Omental fat pad (tissue), 4 donors: ENCODE measurements at places on chromosomes 11 and 22. TPM values are rescaled to one million over a fixed set of nuclear protein-coding genes. Genes with fewer than 3 reads are reported as not detected.

- no peak for DNase-seq
Measured at GRCh38 chr11:47495856-47496217, 46.9 kb upstream of the RAPSN start.

- DNase-seq = no peak
Measured at GRCh38 chr22:31284281-31285155, 7.8 kb downstream of the PIK3IP1 start.

GRCh38 chr22:39537975-39538374, 5.4 kb upstream of the RPS19BP1 start:
- DNase-seq = no peak

DNA sequence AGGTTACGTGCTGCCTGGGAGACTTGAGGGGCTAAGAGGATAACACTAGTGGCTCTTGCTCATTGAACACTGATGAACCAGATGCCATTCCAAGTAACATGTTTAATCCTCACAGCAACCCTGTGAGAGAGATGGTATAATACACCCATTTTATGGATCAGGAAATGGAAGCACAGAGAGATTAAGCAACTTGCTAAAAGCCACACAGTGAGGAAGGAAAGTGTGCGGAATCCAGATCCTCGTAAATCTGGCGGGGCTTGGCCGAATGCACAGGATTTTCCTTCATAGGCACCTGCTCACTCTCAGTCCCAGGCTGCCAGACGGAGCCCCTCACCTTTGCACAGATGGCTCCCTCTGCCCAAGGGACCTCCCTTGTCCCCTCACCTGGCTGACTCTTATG, 7.7 kb upstream of the FOSL1 start:
- no peak for DNase-seq

DNA sequence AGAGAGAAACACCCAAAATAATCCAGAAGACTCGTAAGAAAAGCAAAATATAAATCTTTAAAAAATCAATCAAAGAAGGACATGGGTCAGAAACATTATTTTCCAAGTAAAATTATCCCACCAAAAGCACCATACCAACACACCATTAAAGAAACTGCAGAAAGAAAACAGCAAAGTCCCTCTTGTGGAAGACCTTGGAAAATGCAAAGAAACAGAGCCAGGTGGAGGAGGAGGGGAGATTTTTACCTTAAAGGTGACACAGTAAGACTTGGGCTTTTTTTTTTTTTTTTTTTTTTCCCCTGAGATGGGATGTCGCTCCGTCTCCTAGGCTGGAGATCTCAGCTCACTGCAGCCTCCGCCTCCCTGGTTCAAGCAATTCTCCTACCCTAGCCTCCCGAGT, 123.8 kb downstream of the LARGE1 start:
- no peak for DNase-seq

- no peak for DNase-seq
Measured at GRCh38 chr11:35343033-35343598, 76.2 kb downstream of the SLC1A2 start.

- no peak for DNase-seq
Measured at GRCh38 chr22:33272871-33273270, 214.7 kb upstream of the SYN3 start.

DNA sequence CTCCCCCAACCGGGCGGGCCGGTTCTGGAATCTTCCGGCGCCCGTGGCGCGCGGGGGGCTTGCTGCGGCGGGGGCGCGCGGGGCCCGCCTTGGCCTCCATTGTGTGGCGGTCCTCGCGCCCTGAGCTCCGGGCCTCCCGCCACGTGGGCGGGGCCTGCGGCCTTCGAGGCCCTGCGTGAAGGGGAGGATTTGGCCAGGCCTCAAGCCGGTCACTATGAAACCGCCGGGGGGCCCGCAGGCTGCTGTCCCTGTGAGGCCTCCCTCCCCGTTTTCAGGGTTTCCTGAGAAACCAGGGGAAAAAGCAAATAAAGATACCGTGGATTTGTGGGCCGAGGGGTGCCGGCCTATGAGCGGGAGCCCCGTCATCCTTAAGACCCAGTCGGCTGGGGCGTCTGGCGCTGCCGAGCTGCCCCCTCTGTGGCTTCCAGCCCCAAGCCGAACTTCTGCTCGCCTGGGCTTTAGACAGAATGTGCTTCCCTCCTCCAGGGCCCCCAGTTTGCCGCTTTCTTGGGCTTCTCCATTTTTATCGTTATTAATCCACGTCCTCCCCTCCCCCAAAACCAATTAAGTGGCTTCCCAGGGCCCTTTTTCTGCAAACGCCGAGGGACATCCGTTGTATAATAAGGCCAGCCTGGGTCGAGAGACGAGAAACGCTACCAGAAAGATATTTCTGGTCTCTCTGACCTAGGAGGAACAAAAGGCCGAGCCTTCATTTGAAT, 602 bp downstream of the EWSR1 start:
- no peak for DNase-seq

GRCh38 chr22:29306835-29307595, 565 bp downstream of the GAS2L1 start:
- no peak for DNase-seq

DNA sequence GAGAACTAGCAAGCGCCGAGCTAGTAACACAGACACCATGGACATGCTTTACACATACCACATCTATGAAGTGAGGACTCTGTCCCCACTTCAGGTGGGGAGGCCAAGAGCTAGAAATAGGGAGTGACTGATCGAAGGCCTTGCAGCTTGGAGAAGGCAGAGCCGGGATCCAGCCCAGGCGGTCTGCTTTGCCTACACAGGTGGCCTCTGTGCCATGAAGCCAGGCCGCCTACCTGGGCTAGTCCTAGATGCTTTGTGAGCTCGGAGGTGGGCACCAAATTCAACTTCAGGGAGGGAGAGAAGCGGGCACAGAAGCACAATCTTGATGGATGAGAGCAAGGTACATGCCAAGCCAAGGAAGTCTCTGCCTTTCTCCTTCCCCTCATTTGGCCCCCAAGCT, 117.2 kb downstream of the TIMP3 start:
- DNase-seq = no peak

- no peak for DNase-seq
Measured at GRCh38 chr22:30087611-30088010, 7.3 kb downstream of the HORMAD2 start.

GRCh38 chr22:31575190-31575589, 78.9 kb downstream of the SFI1 start:
- no peak for DNase-seq

- no peak for DNase-seq
Measured at GRCh38 chr22:31092161-31092560, 11.0 kb downstream of the SMTN start.

GRCh38 chr22:41245917-41246499, 5.3 kb upstream of the CHADL start:
- DNase-seq = no peak

GRCh38 chr11:47656260-47656885, 14.0 kb upstream of the MTCH2 start:
- DNase-seq = no peak

GRCh38 chr11:45872651-45873356, 12.6 kb upstream of the MAPK8IP1 start:
- DNase-seq = no peak

- no peak for DNase-seq
Measured at GRCh38 chr11:134762248-134763029, 350.4 kb upstream of the B3GAT1 start.

DNA sequence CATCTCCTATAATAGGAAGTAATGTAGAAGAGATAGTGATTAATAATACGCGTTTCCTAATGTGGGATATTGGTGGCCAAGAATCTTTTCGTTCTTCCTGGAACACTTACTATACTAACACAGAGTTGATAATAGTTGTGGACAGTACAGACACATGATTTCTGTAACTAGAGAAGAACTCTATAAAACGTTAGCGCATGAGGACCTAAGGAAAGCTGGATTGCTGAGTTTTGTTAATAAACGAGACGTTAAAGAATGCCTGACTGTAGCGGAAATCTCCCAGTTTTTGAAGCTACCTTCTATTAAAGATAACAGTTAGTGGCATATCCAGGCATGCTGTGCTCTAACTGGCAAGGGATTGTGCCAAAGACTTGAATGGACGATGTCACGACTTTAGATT, 83.3 kb downstream of the GGT1 start:
- DNase-seq = no peak

GRCh38 chr11:32375826-32376225, 59.5 kb downstream of the WT1 start:
- no peak for DNase-seq

GRCh38 chr11:19321351-19321750, 80.6 kb upstream of the E2F8 start:
- no peak for DNase-seq

DNA sequence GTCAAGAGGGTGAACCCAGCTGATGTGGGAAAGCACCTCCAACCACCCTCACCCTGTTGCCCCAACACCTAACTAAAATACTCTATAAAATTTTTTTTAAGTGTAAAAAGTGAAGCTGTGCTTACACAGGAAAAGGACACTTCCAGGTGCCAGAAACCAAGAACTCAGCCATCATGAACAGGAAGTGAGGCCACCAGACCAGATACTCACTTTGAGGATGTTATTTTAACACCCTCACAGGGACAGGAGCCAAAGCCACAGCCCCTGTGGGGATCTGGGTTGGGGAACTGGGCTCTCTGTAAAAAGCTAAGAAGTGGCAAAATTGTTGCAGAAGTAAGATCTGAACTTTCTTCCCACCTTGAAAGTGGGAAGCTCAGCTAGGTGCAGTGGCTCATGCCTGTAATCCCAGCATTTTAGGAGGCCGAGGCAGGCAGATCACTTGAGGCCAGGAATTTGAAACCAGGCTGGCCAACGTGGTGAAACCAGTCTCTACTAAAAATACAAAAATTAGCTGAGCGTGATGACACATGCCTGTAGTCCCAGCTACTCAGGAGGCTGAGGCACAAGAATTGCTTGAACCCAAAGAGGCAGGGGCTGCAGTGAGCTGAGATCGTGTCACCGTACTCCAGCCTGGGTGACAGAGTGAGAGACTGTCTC, 3.8 kb downstream of the RSPH14 start:
- no peak for DNase-seq

- DNase-seq = no peak
Measured at GRCh38 chr11:125247431-125247830, 82.9 kb downstream of the PKNOX2 start.

DNA sequence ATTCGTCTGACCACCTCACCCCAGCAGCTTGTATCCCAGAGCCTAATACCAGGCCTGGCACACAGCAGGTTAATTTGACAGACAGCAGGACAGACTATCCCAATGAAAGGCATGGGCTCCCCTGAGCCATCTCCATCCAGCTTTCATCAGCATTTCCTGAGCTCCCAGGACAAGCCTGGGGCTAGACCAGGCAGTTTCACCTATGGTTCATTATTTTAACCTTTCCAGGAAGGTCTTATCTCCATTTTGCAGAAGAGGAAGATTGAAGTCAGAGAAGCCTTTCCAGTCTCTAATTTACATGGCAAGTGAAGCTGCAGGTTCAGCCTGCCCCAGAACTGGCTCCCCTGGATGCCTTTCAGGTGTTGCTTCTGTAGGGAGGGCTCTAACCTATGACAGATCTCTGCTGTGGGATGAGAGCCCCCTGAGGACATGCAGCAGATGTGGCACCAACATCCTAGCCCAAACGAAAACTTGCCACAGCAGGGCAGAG, 17.0 kb downstream of the ARRB1 start:
- no peak for DNase-seq

DNA sequence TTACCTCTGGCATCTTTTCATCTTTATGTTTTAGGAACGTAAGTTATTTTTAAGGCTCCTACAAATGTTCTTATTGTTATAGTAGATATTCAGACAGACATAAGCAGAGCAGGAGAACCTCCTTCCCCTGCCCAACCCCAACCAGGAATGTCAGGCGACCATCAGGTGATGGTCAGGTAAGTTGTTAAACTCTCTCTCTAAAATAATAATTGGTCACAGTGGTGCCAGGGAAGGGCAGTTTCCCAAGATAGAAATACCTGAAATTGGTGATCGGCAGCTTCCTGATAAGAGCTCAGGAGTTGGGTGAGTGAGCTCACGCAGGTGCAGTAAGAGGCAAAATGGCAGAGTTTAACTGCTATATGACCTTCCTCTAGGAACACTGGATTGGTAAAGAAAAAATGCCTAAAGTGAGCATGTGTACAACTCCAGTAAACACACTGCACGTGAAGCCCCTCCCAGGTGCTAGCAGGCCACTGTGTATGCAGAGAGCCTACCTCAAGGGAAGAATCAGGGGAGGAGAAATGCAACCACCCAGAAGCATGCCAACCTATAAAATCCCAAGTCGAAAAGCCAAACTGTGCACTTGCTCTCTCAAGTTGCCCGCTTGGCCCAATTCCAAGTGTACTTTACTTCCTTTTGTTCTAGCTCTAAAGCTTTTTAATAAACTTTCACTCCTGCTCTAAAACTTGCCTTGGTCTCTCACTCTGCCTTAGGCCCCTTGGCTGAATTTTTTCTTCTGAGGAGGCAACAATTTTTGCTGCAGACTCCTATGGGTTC, 273.9 kb downstream of the SBF2 start:
- DNase-seq = no peak

DNA sequence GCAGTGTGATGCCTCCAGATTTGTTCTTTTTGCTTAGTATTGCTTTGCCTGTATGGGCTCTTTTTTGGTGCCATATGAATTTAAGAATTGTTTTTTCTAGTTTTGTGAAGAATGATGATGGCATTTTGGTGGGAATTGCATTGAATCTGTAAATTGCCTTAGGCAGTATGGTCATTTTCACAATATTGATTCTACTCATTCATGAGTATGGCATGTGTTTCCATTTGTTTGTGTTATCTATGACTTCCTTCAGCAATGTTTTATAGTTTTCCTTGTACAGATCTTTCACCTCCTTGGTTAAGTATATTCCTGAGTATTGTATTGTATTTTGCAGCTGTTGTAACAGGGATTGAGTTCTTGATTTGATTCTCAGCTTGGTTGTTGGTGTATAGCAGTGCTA, 18.3 kb upstream of the ZBED5 start:
- no peak for DNase-seq

GRCh38 chr11:130765951-130766649, 150.2 kb downstream of the SNX19 start:
- no peak for DNase-seq

DNA sequence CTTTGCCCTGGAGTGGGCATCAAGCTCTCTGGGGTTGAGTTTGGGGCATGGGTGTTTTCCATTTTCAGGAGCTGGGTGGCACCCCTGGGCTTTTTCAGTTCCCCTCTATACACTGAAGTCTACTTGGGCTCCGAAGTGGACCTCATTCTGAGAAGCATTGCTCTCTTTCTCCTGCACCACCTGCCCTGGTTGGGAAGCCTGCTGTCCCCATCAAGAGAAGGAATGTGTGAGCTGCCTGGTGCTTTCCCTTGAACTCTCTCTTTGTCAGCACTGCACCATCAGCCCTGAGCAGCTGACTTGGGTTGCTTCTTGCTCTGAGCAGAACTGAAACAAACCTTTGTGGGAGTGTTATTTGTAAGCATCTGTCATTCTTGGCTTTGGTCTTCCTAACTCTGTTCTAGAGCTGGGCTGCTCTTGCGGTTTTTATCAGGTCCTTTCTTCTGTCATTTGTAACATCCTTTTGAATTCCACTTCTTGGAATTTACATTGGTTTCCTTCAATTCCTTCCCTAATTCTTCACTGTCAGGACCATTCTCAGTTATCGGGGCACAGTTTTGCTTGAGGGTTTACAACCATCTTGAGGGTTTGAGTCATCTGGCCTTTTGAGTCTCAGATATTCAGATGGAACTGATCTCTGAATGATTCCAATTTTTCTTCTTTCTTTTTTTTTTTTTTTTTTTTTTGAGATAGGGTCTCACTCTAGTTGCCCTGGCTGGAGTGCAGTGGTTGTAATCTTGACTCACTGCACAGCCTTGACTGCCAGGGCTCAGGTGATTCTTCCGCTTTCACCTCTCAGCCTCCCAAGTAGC, 20.5 kb downstream of the UBE2L3 start:
- no peak for DNase-seq

Gene OR8G1
- total RNA-seq = not detected

Gene CHRM1
- total RNA-seq = not detected

Gene P4HA3
- 2.4 TPM for total RNA-seq

Gene GLYAT
- total RNA-seq = 1.2 TPM

Gene BDNF
- total RNA-seq = 0.19 TPM

Gene MISFA
- total RNA-seq = not detected

Gene RNF141
- 35.8 TPM for total RNA-seq
